ENCODE measurements at places on chromosomes 6 and 20.

DNA sequence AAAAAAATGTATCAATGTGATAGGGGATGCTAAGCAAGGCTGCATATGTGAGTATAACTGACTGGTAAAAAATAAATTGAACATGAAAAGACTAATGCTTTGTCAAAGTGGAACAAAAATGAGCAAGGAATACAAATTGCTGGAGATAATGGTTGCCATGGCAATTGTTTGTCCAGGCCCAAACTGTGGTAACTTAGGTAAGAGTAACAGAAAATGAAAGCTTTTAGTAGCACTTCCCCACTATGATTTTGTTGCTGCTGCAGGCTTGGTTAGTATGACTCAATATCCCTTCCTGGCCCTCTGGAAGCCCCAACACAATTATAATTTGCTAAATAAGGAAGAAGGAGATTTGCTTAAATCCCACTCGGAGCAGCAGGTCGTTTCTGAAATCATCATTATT is 577.1 kb downstream of the DOK5 start:
- DNase-seq, result no peak

DNA sequence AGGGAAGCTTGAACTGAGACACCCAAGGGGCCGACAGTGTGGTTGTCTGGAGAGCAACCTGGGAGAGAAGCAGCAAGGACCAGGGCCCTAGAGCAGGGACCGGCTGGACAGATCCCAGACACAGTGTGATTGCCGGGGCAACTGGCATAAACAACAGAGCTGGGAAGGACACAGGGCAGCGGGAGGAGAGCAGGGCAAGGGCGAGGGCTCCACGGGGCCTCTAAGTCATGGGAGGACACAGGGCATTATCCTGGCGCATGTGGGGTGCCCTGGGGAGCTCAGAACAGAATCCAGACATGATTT is 31.1 kb upstream of the CCR6 start:
- no peak for DNase-seq

DNA sequence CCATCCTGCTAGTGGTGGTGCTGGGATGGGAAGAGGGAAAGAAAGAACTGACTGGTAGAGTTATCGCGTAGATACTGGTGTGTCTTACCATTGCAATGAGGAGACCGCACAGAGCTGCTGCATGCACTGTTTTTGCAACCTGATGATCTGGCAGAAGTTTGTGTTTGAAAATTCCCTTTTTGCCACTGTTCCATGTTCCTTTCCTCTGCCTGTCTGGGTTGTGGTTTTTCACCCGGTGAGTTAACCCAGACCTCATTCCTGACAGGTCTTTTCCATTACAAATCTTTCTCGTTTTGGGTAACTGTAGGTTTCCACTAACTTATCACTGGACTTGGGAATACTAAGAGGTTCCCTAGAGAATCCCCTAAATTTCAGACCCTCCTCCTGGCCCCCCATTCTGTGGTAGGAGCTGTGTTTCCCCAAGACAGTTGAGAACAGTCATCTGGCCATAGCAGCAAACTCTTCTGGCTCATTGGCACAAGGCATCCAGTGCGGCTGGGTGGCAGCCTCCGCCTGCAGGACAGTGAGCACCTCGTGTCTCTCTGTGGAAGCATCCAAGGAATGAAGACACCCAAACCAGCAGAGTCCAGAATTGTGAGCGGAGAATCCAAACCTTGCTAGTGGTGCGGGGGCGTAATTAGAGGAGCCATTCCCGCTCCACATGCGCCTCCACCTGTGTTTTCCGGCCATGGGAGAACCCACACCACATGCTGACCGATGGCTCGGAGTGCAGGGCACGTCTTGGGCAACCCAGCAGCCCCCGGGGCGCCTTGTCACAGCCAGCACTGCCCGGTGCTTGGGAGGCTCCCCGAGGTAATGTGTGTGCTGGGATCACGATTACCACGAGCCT is 32.8 kb downstream of the ERMARD start:
- DNase-seq, result no peak

- no peak for DNase-seq
Observed at GRCh38 chr6:46781478-46782378, 11.5 kb upstream of the MEP1A start.

- DNase-seq, result no peak
Observed at GRCh38 chr6:76397966-76398365, 325.5 kb upstream of the IMPG1 start.

- no peak for DNase-seq
Observed at GRCh38 chr20:57514273-57514751, 10.6 kb downstream of the CTCFL start.

DNA sequence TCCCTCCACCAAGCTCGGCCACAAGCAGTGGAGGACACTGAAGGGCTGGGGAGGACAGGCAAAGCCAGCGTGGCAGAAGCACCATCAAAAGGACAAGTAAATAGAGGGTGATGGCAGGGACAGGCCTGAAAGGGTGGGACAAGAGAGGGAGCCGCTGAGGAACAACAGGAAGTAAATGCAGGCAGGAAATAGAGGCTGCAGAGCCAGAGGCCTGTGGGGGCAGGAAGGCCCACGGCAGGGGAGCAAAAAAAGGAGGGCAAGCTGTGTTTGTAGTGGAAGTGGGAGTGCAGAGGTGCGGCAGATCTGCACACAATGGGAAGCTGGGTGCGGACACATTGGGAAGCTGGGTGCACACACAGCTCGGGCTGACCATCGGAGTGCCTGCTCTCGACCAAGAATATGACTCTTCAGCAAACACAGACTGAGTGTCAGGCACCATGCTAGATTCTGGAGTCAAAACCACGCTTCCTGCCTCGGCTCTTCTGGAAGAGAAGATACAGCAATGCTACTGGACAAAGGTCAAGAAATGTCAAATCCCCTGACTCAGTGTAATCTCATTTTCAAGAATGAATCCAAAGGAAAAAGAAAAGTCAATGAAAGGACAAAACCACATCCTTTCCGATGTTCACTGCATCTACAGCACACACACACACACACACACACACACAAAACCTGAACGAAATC is 40.4 kb upstream of the RAB22A start:
- DNase-seq, result no peak

- DNase-seq, result no peak
Observed at GRCh38 chr6:126764104-126764503, 354.4 kb upstream of the RSPO3 start.

- DNase-seq, result no peak
Observed at GRCh38 chr6:89792881-89793280, 26.7 kb downstream of the MDN1 start.

DNA sequence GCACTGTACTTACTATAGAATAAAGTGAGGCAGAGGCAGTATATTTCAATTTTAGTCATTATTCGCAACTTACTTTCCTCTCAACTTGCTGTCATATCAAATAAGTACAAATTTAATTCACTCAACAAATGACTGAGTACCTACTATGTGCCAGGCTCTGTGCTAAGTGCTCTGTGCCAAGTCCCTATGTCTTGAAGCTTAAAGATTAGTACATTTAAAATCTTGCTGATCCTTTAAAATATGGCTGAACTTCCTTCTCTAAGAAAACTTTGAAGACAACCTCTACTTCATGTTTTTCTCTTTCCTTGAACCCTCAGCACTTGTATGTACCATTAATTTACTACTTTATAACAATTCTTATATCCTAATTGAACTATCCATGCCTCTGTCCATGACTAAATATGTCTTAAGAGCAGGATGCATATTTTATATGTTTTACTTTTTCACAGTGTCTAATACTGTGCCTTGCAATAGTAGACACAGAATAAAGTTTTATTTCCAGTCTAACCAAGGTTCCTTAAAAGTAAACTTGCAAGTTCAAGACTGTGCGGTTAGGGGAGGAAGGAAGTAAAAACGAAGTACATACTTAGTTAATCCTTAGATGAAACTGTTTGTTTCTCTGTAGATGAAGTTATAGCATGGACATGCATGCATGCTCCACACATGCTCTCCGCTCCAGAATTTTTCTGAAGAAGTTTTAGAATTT is 10.0 kb upstream of the LATS1 start:
- DNase-seq, result no peak

GRCh38 chr6:110140650-110141049 is 38.8 kb downstream of the WASF1 start:
- peak; percentile 64 for DNase-seq

GRCh38 chr6:10951675-10952282 is 64.9 kb downstream of the SYCP2L start:
- DNase-seq, result no peak

DNA sequence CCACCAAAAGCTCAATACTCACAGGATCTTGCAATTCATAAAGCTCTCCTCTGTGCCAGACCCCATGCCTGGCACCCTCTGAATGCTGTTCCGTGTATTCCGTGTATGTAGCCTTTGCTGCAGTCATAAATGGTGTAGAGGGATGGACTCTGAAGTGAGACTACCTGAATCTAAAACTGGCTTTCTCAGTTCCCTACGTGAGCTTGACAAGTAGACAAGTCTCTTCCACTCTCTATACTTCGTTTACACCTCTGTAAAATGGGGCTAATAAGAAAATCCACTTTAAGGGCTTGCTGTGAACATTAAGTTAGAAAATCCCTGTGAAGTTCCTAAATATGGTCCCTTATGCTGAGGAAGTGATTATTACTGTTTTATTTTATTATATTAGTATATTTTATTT is 31.5 kb downstream of the PPP1R16B start:
- no peak for DNase-seq

DNA sequence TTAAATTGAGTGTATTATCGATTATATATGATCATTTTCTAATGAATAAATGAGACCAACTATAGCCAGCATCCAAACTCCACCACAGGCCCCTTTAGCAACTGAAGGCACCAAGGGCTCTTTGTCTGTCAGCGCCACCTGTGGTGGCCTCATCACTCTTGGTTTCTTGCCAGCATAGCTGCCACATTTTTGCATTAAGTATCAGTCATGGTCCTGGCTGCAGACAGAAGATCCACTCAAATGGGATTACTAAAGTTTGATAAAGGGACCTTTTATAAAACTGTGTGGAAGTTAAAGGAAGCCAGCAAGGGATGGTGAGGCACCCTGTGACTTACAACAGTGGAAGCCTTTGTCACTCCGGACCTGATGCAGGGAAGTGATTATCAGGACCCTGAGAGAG is 162.9 kb downstream of the C6orf118 start:
- no peak for DNase-seq

GRCh38 chr20:37333848-37334318 is 12.1 kb upstream of the SRC start:
- no peak for DNase-seq
